ENCODE measurements at places on chromosomes 12 and 14.

- peak; percentile 12 for DNase-seq
These were observed 161.1 kb upstream of the EGLN3 start for GRCh38 chr14:34111953-34112352.

DNA sequence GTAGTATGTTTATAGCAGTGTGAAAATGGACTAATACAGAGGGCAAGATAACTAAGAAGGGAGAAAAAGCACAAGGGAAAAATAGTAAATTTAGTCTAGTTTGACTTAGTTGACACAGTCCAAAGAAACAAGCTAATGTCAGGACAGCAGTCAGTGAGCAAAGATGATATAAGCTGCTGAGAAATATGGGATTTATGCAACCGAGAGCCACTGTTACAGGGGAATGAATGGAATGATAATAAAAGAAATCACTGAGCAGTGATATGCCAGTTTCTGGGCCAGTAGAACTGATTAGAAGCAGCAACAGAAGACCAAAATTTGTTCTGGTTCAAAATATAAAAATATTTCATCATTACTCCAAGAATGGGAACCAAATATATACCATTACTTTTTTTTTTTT is 60.1 kb downstream of the R3HDM2 start:
- DNase-seq = no peak

- DNase-seq = no peak
These were observed 588 bp downstream of the MBIP start for GRCh38 chr14:36319899-36320199.

DNA sequence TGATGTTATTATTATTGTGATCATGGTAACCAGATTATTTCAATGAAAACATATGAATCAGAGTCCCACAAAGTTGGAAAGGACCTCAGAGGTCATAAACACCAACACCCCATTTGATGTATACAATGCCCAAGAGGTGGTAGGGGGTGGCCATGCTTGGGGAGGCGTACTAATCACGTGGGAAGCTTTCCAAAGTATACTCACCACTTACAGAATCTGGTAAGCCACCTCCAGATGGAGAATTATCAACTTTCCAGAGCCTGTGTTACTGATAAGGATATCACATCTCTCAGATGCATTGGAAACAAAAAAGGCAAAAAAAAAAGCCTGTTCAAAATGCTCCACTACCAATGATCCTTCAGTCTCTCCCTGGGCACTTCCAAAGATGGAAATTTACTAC is 8.4 kb downstream of the DAD1 start:
- no peak for DNase-seq

Data from A549 (cell line).